Fibroblast of skin of back (primary cell): ENCODE measurements at places on chromosomes 1 and 21.

- DNase-seq = no peak
Measured at GRCh38 chr1:2148691-2149090, 45.9 kb downstream of the FAAP20 start.

DNA sequence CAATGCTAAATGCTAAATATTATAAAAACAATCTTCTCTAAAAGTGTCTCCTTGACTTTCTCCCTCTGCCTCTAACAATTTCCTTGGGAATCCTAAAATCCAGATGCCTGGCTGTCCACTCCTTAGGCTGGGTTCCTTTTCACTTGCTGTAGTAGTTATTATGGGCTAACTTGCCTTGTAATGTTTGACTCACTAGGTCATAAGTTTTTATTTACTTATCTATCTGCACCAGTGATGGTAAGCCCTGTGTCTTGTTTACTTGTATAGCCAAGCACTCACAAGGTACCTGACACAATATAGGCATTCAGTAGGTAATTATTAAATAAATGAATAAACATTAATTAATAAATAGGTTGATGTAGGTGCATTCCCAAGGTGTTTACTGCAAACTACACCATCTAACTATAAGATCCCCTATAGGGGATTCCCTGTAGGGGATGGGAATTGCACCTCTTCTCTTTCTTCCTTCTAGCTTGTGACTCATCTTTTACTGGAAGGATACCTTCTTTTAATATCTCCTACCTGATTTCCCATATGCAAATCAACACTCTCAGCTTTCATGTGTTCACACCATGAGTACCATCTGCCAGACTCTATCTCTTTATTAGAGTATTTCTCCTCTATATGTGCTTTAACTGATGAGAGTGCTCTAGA is 14.7 kb upstream of the CHIA start:
- no peak for DNase-seq

DNA sequence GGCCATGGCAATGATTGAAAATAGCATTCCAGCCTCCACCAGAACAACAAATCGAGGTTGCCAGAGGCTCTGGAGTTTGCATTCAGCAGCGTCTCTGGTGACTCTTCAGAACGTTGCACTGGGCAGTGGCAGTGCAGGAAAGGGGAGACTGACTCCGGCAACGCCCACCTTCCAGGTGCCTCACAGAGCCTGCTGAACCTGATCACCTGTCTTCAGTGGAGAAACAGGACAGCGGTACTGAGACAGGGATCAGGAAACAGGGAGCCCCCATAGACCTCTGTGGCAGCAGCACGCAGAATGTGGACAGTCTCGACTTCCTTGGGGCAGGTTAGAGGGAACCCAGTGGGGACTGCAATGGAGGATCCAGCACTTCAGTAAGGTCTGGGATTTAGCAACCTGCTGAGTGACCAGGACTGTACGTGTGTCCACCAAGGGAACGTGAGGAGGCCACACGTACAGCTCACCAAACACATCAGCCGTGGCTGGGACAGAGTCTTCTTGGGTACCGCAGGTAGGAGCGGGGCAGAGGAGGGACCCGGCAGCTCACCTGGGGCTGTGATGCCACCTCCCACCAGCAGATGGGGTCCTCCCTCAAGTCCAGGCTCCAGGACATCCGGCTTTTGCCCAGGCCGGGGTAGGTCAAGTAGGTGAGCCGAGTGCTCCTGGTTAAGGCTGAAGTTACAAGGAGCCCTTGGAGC is 128.6 kb downstream of the PRDM2 start:
- DNase-seq = no peak

GRCh38 chr1:31422505-31423319 is 9.7 kb downstream of the SERINC2 start:
- peak; percentile 66 for DNase-seq

GRCh38 chr1:78839704-78840277 is 166.7 kb downstream of the ADGRL4 start:
- DNase-seq = peak; percentile 28

DNA sequence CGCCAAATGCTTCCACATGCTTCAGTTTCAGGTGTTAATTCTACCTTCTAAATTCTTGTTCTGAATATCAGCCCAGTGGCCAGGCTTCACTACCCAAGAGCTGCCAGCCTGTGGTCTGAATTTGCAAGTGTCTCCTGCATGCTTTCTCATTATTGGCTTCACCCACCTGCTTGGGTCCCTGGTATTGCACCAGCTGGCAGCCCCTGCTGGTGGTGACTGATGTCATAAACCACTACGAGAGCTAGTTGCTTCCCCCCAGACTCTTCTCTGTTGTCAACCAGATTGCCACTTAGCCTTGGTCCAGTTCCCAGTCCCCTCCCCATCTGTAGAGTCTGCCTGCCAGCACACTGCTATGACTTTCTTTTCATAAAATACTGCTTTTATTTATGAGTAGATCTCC is 197.7 kb upstream of the DUSP10 start:
- no peak for DNase-seq

- no peak for DNase-seq
Measured at GRCh38 chr1:175163702-175164101, 28.9 kb downstream of the KIAA0040 start.

- no peak for DNase-seq
Measured at GRCh38 chr21:35838350-35838749, 222.0 kb downstream of the SETD4 start.

DNA sequence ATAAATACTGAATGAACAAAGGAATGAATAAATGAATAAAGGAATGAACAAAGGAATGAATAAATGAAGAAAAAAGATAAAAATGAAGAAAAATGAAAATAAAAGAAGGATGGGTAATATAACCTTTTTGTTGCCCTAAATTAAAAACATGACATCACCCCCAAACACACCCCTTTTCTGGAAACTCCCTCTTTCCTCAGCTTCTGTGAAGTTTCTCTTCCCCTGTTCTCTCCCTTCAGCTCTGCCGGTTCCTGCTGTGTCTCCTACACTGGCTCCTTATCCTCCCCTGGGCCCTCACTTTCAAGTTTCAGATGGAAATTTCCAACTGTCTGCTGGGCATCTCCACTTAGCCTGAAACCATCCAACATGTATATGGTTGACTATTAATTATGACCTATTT is 37.9 kb downstream of the RAB3B start:
- no peak for DNase-seq

DNA sequence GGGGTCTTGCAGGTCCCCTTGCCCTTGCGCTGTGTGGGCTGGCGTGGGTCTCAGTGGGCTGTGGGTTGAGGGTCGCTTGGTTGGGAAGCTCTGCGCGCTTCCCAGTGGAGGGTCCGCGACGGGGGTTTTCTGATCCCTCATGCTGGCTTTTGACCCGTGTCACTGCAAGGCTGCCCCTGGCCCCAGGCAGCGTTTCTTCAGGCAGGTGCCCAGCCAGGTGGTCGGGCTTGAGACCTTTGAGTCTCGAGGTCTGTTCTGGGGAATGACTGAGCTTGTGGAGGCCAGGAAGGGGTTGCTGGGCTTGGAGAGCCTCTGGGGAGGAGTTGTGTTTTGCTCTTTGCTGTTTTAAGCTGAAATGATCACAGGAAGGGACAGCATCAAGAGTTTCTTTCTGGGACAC is 5.3 kb downstream of the SKI start:
- no peak for DNase-seq

- DNase-seq = peak; percentile 64
Measured at GRCh38 chr1:86409416-86410021, 13.4 kb upstream of the ODF2L start.

- DNase-seq = no peak
Measured at GRCh38 chr1:117925981-117926380, 3.4 kb downstream of the GDAP2 start.

DNA sequence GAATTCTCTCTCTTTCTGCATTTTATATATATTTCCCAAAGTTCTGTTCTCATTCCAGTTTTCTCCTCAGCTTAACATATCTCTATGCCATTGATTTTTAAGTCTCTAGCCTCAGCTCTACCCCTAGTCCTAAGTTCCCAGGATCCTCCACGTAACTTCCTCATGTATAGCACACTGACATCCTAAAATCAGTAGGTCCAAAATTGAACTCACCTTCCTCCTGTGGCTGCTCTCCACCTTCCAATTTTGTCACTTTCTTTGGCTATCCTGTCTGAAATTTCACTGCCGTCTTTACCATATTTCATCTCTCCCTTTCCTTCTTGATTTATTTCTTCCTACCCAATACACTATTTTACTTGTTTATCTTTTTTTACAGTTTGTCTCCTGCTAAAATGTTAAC is 1.5 kb downstream of the SLAMF6 start:
- no peak for DNase-seq

DNA sequence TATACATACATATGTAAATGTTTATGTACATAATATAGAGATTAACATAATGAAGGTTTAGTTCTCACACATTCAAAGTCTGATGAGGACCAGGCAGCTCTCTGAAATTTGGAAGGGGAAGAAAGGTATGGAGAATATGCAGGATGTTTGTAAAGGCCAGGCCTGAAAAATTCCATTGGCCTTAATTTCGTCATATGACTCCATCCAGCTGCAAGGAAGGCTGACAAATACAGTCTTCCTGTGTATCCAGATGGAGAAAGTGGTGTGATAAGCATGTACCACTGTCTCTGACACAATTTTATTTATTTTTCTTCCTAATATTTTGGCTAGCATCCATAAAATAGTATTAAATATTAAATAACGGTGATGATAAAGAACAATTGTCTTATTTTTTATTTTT is 6.3 kb upstream of the SGIP1 start:
- DNase-seq = peak; percentile 75

- no peak for DNase-seq
Measured at GRCh38 chr1:35488336-35488735, 68.9 kb downstream of the KIAA0319L start.

DNA sequence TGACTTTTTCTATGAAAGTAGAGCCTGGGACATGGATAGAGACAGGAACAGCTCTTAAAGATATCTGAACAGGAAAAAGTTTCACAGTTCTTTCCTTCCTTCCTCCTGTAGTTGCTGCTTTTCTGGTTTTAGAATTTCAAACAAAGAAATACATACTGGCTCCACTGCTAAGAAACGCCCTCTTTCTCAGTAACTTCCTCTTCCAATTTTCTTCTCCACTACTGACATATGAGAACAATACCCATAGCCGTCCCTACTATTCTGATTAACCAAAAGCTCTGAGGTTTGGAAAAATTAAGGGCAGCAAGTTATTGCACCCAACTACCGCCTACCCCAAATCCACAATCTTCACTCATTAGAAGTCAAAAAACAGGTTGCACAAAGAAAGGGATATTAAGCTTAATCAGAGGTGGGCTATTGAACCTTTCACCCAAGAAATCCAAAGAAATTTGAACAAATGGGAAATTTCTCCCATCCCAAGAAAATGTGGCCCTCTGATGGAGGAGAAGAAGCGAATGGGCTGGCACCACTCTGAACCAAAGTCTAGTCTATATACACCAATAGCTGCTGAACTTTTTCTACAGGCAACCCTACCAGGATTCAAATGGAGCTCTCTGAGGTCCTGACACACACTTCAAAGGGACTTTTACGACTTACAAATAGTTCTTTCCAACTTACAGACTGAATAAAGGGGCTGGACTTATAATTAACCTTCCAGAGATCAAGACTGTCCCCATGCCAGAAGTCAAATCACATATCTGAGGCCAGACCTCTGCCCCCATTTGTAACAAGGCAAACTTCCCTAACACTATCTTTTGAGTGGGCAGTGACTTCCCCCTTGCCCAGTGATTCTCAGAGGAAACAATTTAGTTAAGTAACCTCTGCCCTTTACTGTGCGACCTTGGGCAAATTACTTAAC is 1.7 kb downstream of the WASF2 start:
- DNase-seq = peak; percentile 26

DNA sequence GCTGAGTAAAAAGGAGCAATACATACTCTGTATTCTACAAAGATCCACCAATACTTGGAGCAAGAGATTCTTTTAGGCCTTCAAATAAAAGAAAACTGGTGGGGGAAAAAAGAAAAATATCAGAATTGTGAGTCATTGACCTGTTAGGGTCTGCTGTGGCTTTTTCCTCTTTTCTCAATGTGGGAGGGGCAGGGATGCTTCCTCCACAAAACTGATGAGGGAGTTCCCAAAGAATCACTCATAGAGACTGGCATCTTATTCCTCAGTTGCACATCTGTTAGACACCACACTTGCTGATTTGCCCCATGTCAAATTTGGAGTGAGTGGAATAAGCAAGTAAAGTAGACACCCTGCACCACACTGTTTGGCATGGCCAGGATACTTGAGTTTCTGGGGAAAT is 16.6 kb downstream of the C1orf141 start:
- DNase-seq = no peak

DNA sequence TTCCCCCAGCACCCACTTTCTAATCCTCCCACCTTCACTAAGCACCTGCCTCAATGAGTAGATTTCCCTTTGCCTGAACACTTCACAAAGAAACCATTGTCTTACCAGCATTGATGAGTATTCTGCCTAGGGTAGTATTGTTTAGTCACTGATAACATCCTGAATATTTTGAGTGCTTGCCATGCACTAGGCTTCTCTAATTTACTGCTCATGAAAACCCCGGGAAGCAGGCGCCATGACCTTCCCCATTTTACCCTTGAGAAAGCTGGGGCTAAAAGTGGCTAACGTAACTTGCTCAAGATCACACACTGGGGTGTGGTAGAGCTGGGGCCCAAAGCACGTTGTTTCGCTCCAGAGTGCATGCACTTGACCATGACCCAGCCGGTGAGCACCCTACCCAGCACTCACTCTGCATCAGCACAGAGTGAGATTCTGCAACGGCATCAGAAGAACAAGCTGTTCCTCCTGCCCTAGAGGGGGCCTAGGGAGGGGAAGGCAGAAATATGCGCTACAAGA is 10.6 kb upstream of the F3 start:
- DNase-seq = no peak

- DNase-seq = peak; percentile 26
Measured at GRCh38 chr21:37921091-37921490, 4.8 kb upstream of the KCNJ6 start.

DNA sequence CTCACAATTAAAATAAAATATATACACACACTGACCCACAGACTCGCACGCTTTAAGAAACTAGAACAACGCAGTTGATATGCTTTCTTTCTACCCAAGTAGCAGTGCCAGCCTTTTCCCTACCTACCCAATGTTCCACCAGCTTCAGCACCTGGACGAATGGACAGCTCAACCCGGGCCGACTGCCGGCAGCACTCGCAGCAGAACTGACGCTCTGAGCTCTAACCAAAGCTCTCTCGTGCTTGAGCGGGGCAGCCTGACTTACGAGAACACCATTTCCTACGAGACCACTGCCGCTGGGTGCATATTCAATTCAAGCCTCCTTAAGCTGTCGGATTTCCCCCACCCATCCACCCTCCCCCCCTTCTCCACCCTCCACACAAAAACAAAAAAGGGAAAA is 127.4 kb upstream of the DPYD start:
- DNase-seq = peak; percentile 87

DNA sequence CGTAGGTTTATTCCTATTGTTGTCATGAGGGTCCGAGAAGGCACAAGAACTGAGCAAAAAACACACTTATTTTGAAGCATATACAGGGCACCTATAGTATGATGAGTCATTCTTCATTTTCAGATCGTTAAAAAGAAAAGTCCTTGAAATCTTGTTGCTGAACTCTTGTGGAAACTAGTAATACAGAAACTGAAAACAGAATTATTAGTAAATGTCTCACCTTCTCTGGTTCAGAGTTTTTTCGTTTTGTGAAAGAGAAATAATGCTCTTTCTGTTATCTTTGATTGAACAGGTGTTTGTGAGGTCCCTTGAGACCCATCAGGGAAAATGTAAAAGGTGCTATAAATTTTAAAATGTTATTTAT is 102.0 kb upstream of the COA6 start:
- DNase-seq = no peak

- DNase-seq = no peak
Measured at GRCh38 chr1:45047032-45047431, 35.0 kb downstream of the UROD start.
